CD8-positive, alpha-beta memory T cell (primary cell): ENCODE measurements at places on chromosomes 7 and 10. TPM values are rescaled to one million over a fixed set of nuclear protein-coding genes. Genes with fewer than 3 reads are reported as not detected.

DNA sequence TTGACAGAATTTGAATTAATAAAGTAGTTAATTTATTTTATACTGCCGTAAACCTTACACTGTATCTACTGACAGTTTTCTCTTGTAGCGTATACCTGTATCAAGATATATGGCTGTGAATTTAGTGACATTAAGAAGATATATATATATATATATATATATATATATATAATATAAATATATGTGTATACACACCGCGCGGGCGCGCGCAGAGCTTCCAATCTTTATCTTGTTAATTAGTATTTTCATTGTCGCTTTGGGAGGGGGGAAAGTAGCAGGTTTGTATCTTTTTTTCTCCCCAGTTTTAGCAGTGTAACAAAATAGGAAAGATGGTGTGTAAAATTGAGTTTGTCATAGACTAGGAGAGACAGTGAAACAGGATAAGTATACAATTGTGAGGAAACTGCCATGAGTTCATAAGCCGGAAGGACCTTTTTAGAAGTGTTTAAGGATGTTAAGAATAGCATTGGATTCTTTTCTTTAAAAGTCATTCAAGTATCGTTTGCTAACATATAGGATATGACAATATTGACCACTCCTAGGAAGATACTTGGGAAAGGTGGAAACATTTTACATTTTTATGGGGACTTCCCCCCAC is 2.0 kb downstream of the PLEKHA1 start:
- DNase-seq = no peak

DNA sequence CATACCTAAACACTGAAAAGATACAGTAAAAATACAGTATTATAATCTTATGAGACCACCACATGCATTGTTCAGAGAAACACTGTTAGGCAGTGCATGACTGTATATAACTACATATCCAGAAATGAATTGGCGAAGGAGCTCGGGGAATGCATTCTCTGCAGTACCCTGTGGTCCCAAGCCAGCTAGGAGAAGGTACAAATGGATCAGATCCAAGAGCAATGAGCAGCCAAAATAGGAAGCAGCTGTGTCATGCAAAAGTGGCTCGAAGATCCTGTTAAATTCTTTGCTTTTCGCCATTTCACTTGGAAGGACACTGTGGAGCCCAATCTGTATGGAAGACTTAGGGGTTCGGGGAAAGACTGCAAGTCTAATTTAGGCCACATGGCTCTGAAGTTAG is 334.8 kb downstream of the TNS3 start:
- no peak for DNase-seq

DNA sequence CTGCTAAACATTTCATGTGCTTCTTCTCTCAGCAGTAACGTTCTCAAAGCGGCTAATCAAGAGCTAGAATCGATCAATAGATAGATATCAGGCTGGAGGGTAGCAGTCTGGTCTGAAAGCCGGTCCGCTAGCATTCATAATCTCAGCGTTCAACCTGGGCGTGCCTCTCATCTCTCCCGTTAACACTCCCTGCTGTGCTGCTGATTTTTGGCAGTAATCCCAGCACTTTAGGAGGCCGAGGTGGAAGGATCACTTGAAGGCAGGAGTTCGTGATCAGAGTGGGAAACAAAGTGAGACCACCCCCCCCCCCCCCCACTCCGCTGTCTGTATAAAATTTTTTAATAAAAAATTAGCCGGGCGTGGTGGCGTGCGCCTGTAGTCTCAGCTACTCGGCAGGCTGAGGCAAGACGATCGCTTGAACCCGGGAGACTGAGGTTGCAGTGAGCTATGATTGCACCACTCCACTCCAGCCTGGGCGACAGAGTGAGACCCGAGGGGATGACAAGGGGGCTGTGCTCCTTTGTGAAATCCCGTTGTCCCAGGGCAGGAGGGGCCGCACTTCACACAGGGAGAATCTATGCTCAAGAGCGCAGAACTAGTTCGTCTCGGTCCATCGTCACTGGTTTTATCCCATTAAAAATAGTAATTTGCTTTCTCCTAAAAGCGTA is 624 bp upstream of the CEP55 start:
- DNase-seq = no peak

DNA sequence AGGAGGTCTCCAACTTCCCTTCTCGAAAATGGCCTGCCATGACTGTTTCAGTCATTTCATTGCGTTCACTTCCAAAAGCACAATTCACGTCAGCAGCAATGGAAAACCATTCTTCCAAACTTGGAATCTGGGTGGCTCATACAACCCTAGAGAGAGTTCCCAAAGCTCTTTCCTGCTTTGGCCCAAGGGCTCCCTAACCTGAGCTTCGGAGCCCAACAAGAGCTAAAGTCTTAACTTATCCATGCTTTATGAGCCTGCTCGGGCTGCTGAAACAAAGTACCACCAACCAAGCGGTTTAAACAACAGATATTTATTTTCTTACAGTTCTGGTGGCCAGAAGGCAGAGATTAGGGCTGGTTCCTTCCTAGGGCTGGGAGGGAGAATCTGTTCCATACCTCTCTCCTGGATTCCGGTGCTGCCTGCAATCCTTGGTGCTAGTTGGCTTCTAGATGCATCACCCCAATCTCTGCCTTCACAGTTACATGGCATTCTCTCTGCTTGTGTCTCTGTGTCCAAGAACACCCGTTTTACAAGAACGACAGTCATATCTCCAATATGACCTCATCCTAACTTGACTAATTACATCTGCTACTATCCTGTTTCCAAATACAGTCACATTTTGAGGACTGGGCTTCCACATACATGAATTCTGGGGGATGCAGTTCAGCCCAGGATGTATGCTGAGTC is 33.5 kb downstream of the CAMK2B start:
- no peak for DNase-seq

GRCh38 chr7:75599244-75599781 is 107.2 kb downstream of the SPDYE5 start:
- no peak for DNase-seq

DNA sequence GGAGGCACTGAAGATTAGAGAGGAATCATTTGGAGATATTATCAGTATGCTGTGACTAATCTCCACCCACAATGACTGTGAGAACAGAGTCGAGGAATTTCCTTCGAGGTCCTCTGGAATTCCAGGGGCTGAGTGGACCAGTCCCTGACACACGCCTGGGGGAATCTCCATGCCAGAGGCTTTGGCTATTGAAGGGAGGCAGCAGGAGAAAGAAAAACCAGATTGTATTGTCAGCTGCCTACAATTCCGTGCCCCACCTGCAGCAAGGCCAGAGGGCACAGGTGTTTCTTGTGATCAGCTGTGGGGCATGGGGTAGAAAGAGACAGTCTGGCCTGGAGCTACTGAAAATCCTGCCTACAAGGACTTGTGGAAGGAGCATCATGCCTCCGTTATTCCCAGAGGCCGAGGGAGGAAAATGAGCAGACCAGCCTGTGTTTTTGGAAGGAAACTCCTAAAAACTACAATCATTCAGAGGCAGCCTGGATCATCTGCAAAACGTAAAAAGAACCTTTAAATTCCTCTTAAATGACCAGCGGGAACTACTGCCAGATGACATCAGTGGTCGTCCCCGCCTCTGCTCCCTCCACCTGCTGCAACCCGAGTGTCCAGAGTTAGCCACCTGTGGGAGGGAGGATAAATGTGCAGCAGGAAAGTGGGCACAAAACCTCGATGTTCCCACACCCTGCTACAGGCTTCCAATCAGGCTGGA is 25.4 kb upstream of the ANK3 start:
- DNase-seq = no peak

GRCh38 chr7:34133983-34134782 is 228.8 kb downstream of the BMPER start:
- DNase-seq = no peak

DNA sequence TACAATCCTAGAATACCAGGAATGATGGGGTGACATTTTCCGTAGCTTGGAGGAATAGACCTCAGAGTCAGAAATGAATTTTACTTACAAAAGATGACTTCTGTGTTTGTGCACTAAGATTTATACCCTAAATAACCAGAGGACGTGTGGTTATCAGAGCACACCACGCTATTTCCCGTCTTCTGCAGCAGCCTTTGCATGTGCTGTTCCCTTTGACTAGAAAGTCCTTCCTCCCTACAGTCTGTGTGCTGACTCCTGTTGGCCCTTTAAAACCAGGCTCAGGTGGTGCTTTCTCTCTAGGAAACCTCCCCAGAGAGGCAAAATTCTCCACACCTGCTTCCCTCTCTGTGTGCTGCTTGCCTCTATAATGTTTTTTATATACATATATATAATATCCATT is 73.3 kb upstream of the SMNDC1 start:
- DNase-seq = no peak

- DNase-seq = no peak
Observed at GRCh38 chr7:24299192-24299591, 15.2 kb downstream of the NPY start.

DNA sequence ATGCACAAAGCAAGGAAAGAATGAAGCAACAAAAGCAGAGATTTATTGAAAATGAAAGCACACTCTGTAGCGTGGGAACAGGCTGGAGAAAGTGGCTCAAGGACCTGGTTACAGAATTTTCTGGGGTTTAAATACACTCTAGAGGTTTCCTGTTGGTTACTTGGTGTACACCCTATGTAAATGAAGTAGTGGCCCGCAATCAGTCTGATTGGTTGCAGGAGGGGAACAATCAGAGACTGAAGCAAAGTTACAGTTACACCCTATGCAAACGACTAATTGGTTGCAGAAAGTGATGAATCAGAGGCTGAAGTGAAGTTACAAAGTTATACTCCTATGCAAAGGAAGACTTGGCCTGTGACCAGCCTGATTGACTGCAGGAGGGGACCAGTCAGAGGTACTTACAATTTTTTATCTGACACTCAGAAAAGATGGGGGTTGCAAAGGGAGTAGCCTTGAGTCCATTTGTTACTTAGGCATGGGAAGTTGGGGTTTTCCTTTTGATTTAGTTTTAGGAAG is 3.6 kb upstream of the MTPN start:
- DNase-seq = peak; percentile 69

DNA sequence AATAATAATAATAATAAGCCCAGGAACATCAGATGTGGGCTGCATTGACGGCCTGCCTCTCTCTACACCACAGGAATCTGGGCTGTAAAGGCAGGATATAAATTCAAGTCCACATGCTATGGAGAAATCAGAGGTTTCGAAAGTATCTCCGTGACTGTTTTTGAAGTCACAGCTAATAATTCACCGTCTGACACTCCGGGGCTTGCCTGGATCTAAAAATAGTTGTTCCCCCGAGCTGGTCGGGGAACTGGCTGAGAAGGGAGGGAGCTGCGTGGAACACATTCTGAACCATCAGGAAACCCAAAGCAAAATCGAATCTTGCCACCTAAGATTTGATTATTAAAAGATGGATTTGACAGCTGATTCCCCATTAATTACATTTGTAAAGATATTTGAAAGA is 35.4 kb downstream of the KLF6 start:
- no peak for DNase-seq

- DNase-seq = no peak
Observed at GRCh38 chr7:95595746-95596197, 544 bp downstream of the PDK4 start.

DNA sequence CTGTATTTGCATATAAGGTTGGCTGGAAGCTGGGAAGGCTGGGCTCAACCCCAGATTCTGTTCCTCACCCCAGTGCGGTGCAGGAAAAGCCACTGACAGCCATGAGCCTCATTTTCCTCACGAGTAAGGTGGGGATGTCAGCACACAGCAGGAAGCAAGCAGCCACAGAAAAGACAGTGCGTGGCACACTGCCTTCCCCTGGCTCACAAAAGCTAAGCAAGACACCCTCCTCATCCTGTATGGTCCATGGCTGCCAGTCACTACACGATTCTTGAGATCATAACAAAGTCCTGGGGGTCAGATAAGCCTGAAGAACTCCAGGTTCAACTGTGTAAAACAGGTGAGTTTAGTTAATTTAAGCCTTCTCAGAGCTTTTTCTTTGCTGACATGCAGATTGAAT is 28.9 kb upstream of the DDC start:
- no peak for DNase-seq

- DNase-seq = no peak
Observed at GRCh38 chr7:154848464-154848863, 154.5 kb downstream of the PAXIP1 start.

DNA sequence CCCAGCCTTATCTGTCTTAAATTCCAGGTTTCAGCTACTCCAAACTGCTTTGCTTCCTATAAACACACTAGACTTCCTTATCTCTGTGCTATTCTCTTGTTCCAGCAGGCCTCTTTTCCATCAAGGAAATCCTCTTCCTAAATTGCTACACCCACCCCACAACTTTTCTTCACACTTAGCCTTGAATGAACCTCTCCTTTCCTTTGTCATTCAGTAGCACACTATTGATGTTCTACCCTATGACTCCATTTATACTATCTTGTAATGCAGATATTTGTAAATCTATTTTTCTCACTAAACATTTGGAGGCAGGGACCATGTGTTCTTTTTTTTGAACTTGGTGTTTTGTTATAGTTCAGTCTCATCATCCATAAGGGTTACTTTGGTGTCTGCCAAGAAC is 3.7 kb downstream of the SLC16A9 start:
- no peak for DNase-seq

- DNase-seq = no peak
Observed at GRCh38 chr7:96221888-96222287, 100.0 kb downstream of the SLC25A13 start.

DNA sequence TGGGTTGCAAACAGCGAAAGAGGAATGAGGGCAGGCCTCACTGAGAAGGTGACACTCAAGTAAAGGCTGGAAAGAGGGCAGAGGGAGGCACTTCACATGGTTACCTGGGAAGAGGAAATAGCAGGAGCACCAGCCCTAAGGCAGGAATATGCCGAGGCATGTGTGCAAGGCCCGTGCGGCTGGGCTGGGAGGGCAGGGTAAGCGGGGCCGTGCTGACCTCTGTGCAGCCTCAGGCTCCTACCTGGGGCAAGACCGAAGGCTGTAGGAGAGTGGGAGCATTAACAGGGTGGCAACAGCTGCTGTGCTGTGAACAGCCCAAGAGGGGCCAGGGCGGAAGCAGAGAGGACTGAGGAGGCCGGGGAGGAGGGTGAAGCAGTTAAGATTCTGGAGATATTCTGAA is 24.0 kb upstream of the SH3PXD2A start:
- DNase-seq = no peak

- no peak for DNase-seq
Observed at GRCh38 chr10:44333511-44333910, 51.4 kb downstream of the CXCL12 start.

DNA sequence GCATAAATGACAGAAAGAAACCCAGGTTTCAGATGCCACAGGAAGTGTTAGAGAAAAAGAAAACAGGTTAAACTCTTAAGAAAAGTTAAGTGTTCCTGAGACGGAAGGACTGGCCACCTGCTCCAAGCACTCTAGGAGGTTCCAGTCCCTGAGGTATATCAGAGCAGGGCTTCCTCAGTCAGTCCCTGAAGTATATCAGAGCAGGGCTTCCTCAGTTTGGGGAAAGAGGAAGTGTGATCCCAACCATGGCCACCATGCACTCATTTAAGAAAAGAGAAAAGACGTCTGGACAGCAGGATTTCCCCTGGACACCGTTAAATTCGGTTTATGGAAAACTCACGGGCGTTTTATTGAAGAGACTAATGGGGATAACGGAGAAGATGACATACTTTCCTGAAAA is 133.4 kb upstream of the PFKP start:
- no peak for DNase-seq

GRCh38 chr7:106190589-106191330 is 78.6 kb upstream of the SYPL1 start:
- no peak for DNase-seq

The SAP25 gene
- polyA plus RNA-seq = 0.56 TPM

The GNAT3 gene
- polyA plus RNA-seq = not detected

The NKX2-3 gene
- not detected for polyA plus RNA-seq

The ZDHHC6 gene
- 48.3 TPM for polyA plus RNA-seq

The TAS2R41 gene
- not detected for polyA plus RNA-seq

The PLEKHS1 gene
- not detected for polyA plus RNA-seq

The CLDN4 gene
- polyA plus RNA-seq = not detected
